HT-29 (cell line): ENCODE measurements at places on chromosomes 1 and 21. TPM values are rescaled to one million over a fixed set of nuclear protein-coding genes. Genes with fewer than 3 reads are reported as not detected.

Gene KLF17
- not detected in 2 replicates for total RNA-seq

Gene PBXIP1
- 33.3 and 42.5 TPM in 2 replicates for total RNA-seq

Gene DNAI4
- total RNA-seq = 0.68 and 1.4 TPM in 2 replicates

DNA sequence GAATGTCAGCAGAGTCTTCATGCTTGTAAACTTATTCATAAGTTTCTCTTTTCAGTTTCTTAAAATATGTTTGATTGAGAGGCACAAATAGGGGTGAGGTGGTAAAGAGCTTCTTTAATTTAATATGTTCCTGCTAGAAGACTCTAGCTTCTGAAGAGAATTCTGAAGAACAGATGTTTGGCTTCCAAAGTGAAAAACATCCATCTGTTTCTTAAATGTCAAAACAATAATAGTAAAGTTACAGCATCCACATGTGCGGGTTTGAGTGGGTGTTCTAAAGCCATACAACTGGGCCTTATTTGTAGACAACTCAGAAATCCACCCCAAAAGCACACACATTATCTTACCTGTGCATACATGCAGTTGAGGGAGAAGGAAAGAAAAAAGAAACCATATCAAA lies 144.0 kb upstream of the ADGRL4 start:
- peak; percentile 16 for DNase-seq

DNA sequence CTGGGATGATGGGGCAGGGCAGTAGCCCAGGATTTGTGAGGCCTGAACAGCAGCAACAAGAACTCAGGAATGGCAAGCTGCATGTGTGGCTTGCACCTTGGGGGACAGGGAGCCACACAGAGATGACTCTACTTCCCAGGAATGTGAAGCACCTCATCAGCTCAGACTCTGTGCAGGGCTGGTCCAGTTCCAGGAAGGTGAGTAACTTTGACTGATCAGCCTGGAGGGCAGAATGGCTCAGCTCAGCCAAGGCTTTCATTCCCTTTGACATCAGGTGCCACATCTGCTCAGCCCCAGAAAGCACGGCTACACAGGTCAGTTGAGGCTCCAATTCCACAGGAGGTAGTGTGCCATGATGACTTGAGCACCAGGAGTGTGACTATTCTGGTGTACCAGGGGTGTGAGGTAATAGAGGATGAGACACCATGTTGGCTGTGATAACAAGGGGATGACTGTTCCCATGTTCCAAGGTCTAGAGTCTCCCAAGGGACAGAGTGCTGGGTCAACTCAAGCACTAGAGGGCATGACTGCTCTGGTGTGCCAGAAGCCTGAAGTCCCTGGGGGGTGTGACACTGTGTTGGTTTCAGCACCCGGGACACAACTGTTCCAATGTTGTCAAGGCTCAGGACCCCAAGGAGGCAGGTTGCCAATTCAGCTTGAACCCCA lies 625.8 kb upstream of the ADGRL2 start:
- DNase-seq = no peak

DNA sequence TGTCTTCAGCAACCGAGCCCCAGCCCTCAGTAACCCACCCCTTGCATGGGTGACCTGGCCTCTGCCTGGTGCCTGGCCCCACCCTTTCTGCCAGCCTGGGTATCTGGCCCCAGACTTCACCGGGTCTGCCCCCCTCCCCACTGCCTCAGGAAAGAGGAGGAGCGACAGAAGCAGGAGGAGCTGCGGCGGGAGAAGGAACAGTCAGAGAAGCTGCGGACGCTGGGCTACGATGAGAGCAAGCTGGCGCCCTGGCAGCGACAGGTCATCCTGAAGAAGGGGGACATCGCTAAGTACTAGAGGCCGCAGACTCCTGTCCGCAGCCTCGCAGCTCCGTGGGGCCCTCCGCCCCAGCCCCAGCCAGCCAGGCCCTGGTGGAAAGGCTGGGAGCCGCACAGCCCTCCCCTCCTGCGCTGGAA lies 6.1 kb downstream of the TNFRSF25 start:
- no peak for DNase-seq

- DNase-seq = no peak
These were observed 81.3 kb downstream of the UROD start for GRCh38 chr1:45093334-45093733.

DNA sequence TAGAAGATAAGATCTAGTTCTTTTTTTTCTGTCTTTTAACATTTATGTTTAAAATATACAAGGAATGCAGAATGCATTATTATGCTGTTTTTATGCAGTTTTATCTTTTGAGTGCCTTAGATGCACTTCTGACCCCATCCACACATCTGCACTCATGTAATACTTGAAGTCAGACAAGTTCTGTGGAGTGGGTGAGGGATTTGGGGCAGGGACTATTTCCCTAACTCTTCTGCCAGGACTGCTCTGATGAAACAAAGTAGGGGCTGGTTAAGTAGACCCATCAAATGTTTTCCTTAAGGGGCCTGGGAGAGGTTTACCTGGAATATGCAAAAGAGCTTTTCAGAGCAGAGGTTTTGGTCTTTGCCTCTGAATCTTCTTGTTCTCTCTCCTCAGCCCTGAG lies 11.4 kb downstream of the TRNAU1AP start:
- no peak for DNase-seq
